ENCODE measurements at places on chromosomes 12 and 14.

- peak; percentile 68 for DNase-seq
Observed at GRCh38 chr12:19439059-19440018, at the start of gene AEBP2. TSS of gene AEBP2 (plus strand) at chr12:19439492. CDS start at chr12:19439700, 208 bp downstream.

GRCh38 chr12:104551313-104551931 lies 94.7 kb downstream of the CHST11 start:
- no peak for DNase-seq

DNA sequence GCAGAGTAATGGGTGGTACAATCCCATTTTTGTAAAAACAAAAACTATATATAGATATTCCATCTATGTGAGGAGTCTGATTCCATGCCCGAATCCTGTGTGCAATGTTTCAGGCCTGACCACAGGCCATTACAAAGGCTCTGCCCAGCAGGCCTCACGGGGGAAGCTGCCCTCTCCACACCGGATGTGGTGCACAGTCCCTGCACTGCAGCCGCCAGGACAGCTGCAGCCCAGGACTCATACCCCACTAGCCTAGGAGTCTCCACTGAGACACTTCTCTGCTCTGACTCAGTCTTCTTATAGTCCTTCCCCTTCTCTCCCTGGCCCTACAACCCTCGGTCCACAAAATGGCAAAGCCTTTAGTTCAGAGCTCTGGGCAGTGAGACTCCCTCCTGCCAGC lies 190.4 kb downstream of the PPM1H start:
- peak; percentile 27 for DNase-seq

- DNase-seq, result no peak
Observed at GRCh38 chr12:48388460-48388859, 37.7 kb upstream of the ZNF641 start.

- DNase-seq, result no peak
Observed at GRCh38 chr14:52913271-52913670, 37.6 kb downstream of the FERMT2 start.

DNA sequence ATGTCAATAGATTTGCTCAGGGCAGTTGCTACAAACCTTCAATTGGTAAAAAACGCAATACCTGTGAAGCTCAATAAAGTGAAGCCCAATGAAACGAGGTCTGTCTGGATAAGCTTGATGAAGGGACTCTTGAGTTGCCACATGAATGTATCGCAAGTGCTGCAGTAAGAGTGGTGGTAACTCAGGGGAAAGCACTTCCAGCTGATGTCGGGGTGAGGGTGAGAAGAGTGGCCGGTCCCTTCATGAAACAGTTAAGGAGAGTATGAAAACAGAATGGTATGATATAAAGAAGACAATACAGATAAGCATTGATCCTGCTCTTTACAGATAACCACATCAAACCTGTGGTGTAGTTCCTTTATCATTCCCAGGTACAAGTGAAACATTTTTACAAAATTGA lies 83.4 kb upstream of the EVL start:
- DNase-seq, result no peak

- DNase-seq, result no peak
Observed at GRCh38 chr12:88445705-88446394, 134.4 kb downstream of the KITLG start.

DNA sequence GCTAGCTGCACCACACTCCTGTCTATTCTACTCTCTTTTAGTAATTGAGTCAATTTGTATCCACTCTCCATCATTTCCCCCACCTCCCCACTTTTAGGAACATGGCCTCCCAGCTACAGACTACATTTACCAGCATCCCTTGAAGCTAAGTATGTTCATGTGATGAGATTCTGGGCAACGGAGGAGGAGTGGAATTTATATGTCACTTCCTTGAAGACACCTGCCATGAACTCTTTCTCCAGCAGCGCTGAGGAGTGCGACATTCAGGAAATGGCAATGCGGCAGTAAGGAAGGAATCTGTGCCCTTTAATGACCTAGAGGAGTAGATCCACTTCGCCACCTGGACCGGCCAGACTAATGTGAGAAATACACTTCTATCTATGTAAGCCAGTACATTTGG lies 243.7 kb upstream of the DIO2 start:
- no peak for DNase-seq

- DNase-seq, result no peak
Observed at GRCh38 chr14:55562135-55562534, 17.9 kb upstream of the KTN1 start.

DNA sequence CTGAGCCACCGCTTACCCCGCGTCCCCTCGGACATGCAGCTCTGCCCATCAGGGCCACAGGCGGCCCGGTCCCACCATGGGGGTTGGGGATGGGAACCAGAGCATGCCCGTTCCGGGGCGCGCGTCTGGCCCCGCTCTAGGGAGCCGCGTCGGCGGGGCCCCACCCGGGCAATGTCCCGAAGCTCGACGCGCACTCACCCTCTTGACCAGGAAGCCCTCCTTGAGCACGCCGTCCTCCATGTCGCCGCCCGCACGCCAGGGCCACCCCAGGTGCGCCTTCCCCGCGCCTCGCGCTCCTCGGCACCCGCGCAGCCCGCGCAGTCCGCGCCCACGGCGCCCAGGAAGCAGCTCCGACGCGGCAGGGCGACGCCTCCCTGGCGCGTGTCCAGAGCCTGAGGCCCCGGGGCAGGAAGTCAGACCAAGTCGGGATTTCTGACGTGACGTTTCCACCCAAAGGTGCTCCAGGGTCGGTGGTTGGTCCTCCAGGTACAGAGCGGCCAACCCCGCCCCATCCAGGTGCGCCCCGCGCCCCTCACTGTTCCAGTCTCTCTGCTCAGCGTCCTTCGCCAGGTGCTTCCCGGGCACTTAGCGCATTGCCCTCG lies at the start of gene PLEK2:
TSS of gene PLEK2 (minus strand) at position 346 of the 602 bp plus-strand sequence. CDS start at position 240, 106 bp downstream.
- DNase-seq, result no peak

DNA sequence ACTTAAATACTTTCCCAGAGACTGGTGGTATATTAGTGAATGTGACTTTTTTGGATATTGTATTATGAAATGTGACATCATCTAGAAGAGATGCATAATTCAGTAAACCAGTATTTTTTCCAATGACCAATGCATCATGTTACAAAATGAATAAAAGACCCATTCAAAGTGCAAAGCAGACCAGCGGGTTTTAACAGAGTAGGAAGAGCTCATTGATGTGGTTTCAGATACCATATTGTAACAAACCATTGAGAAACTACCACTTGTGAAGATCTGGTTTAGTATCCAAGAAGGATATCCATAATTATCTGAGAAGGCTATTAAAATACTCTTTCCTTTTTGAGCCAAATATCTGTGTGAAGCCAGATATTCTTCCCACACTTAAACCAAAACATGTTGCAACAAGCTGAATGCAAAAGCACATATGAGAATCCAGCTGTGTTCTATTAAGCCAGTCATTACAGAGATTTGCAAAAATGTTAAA lies 47.7 kb downstream of the MVK start:
- no peak for DNase-seq

DNA sequence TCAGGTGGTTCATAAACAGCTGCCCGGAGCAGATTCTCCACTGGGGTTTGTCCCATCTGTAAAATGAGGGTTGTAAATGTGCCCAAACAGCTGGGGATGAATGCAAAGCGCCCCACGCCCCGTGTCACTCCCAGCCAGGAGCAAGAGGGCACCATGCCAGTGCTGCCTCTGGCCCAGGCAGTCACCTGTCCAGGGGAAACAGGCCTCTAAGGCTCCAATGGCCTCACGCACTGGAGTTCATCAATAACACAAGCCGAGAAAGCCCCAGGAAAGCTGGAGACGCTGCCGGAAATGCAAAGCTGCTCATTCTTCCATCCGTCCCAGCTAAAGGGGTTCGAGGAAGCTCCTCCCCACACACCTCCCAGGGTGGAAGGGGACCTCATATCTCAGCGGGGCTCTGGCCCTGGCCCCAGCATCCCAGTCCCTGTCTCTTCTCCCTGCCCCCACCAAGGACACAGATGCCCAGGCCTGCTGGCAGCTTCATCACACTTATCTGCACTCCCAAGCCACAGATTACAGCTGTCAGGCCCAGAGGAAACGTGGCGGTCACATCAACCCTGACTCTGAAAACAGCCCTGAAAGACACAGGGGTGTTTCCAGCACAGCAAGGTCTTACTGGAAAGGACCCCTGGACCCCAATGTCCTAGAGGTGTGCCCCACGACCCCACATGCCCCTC lies 21.5 kb downstream of the SCARB1 start:
- no peak for DNase-seq

GRCh38 chr12:12800406-12801180 lies 12.6 kb upstream of the DDX47 start:
- DNase-seq, result no peak

DNA sequence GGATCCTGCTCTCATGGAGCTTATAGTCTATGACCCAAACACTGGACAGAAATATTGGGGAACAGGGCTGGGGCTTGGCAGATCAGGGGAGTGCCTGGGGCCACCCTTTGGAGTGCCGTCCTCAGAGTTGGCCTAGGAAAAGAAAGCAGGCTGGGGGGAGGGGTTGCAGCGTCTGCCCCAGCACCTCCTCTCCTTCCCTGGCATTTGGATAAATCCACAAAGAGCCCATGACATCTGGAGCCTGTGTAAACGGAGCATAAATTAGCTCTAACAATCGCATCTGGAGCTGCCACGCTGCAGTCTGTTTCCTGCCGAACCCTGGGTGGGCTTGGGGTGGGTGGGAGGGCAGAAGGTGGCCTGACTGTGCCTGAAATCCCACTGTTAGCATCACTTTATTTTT lies 63.8 kb downstream of the MVK start:
- no peak for DNase-seq

GRCh38 chr14:66782853-66783252 lies 274.9 kb downstream of the GPHN start:
- DNase-seq, result no peak

DNA sequence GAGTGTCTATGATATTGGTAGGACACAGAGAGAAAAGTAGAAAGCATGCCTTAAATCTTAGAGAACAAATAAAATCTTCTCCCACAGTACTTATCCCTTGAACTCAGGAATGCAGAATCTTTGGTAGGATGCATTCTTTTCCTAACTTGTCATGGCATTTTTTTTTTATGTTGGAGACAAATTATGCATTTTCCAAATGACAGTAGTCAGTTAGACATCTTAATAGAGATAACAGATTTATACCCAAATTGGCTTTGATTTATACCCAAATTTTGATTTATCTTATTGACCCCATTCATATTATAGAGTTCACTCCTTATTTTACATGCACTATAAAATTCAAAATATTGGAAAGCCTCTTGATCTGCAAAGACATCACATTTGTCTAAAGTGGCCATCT lies 132.9 kb downstream of the CNTN1 start:
- no peak for DNase-seq

DNA sequence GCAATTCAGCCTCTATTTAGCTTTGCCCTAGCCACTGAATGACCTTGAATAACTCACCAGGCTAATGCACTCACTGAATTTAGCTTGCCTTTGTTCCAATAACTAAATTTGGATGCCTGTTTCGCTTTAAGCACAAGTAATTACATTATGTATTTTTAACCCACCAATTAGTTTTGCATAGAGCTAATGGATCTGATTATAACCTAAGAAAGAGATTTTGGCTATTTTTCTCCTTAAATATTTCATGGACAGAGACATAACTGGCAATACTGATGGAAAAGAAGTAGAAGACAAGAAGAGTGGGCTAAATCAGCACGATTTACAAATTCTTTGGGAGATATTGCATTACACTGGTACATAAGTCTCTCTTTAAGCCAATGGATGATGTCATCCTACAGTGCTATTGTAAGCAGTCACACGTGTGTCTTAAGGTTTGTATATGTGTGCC lies 85.7 kb downstream of the AKAP6 start:
- no peak for DNase-seq

DNA sequence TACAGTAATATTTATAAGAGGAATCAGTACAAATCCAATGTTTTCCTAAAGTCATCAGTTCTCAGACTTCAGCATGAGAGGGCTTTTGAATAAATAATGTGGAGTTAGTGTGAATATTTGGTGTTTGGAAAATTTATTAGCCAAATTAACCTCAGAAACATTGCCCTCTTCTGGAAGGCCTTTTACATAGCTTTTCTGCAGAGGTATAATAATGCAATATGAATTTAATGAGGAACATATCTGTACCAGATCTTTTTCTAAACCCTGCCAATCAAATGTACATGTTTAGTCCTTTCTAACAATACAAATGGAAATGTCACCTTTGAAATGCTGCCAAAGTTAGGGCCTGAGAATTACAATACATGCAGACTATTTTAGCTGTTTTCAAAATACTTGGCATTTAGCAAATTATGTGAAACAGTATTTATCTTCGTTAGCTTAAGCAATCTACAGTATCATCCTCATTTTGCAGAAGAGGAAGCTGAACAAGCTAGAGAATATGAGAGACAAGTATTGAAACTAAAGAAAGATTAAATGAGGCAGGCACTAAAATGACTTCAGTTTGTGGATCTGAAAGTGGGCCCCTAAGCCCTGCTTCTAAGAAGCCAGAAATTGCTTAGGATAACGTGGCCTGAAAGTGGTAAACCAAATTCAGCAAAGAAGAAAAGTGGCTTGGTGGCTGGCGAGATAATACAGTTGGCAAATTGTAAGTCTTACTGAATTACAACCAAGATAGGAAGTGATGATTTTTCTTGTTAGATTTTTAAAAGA lies 60.4 kb upstream of the MANSC4 start:
- DNase-seq, result no peak

DNA sequence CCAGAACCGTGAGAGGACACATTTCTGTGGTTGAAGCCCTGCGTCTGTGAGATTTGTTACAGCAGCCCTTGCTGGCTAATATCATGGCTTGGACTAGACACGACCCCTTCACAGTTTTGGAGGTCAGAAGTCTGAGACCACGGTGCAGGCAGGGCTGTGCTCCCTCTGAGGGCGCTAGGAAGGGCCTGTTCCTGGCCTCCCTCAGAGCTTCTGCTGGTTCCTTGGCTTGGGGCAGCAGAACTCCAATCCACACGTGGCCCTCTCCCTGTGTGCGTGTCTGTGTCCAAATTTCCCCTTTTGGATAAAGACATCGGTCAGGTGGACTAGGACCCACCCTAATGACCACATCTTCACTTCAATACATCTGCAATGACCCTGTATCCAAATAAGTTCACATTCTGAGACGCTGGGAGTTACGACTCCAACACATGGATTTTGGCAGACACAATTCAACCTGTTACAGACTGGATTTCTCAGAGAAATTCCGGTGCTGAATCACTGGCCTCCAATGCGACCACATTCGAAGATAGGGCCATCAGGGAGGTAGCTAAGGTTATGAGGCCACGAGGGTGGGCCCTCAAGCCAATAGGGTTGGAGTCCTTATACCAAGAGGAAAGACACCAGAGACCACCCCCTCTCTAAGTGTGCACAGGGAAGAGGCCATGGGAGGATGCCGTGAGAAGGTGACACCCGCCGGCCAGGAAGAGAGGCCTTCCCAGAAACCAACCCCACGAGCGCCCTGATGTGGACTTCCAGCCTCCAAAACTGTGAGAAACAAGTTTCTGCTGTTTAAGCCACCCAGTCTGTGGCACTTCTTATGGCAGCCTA lies 43.6 kb upstream of the PPP2R5C start:
- no peak for DNase-seq

DNA sequence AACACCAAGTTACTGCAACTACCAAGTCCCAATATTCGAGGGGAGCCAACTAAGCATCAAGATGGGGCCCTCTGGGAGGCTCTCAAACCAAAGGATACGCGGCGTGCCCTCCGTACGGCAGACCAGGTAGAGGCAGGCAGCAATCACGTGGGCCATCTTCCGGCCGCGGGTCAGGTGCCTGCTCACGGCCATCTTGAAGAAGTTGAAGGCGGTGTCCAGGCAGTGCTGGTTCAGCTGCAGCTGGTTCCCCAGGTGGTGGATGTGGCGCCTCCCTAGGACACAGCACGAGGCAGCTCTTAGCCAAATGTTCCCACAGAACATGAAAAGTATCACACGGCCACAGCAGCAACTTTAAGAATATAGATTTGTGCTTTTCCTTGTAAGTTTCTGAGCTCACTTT lies 24.3 kb downstream of the BTBD6 start:
- DNase-seq, result no peak

- DNase-seq, result no peak
Observed at GRCh38 chr14:91138511-91139359, 24.9 kb downstream of the DGLUCY start.
